ENCODE measurements at places on chromosomes 4 and X. TPM values are rescaled to one million over a fixed set of nuclear protein-coding genes. Genes with fewer than 3 reads are reported as not detected.

DNA sequence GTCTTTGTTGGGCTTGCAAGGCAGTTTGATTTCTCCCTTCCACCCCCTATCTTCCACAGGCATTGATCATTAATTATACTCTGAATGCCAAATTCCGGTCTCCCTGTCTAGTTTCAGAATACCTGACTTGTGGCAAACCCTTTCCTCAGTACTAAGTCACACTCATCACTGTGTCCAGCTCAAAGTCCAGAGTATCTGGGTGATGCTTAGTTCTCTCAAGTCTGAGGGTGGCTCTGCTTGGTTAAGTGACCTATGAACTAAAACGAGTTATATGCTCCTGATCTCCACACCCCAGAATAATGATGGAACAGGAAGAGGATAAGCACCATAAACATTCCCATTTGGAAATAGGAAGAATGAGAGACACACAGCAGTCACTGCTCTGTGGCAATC, 6.5 kb downstream of the SMIM9 start:
- no peak overlapping the region for H3K27ac ChIP-seq
- DNase-seq: no peak
- no peaks in the 10 kb centered on the region for H3K4me1 ChIP-seq
- H3K36me3 ChIP-seq: no peaks in the 10 kb centered on the region
- peaks cover 11% of the 10 kb centered on the region for H3K27me3 ChIP-seq
- no peak overlapping the region for H3K4me3 ChIP-seq

GRCh38 chrX:45598861-45599260, 398.2 kb upstream of the DIPK2B start:
- peak; percentile 77 for DNase-seq
- peak overlapping the region; percentile 88 for H3K27ac ChIP-seq
- H3K4me3 ChIP-seq: no peak overlapping the region
- peaks cover 55% of the 10 kb centered on the region for H3K4me1 ChIP-seq
- no peaks in the 10 kb centered on the region for H3K36me3 ChIP-seq

Gene NCAPG
- total RNA-seq: 19.7 TPM

DNA sequence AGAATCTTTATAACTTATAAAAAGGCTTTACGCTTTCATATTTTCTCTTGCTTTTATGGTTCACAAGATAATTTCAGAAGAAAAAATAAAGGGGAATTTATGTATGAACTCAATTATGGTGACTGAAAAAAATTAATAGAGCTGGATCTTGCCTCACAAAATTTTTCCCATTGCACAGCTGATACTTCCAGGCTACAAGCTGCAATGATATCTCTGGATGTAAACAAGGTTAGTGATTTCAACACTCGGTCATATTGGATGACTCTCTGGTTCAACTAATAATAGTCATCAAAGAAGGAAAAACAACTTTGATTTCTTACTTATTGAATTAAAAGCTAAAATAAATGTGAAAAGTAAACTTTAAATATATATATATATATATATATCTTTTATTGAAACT, 868.0 kb downstream of the FAT4 start:
- H3K27ac ChIP-seq: no peak overlapping the region
- H3K4me3 ChIP-seq: no peak overlapping the region
- no peak for DNase-seq
- no peaks in the 10 kb centered on the region for H3K4me1 ChIP-seq
- H3K27me3 ChIP-seq: no peaks in the 10 kb centered on the region
- H3K36me3 ChIP-seq: no peaks in the 10 kb centered on the region

Gene GAK
- total RNA-seq: 67.7 TPM

GRCh38 chrX:104195013-104195412, 28.8 kb downstream of the FAM199X start:
- H3K4me1 ChIP-seq: peaks cover 6% of the 10 kb centered on the region
- no peaks in the 10 kb centered on the region for H3K27me3 ChIP-seq
- DNase-seq: no peak
- no peak overlapping the region for H3K27ac ChIP-seq
- no peaks in the 10 kb centered on the region for H3K36me3 ChIP-seq
- H3K4me3 ChIP-seq: no peak overlapping the region

GRCh38 chrX:69503228-69503781, 821 bp upstream of the NALF2 start:
- no peak for DNase-seq
- no peaks in the 10 kb centered on the region for H3K4me1 ChIP-seq
- no peaks in the 10 kb centered on the region for H3K36me3 ChIP-seq
- H3K27me3 ChIP-seq: peaks cover 13% of the 10 kb centered on the region

- H3K27me3 ChIP-seq: no peaks in the 10 kb centered on the region
- no peak for DNase-seq
- H3K27ac ChIP-seq: no peak overlapping the region
- H3K4me3 ChIP-seq: no peak overlapping the region
Measured at GRCh38 chr4:20095805-20096541, 155.7 kb upstream of the SLIT2 start.

Gene IL2
- total RNA-seq: not detected

- H3K27ac ChIP-seq: peak overlapping the region; percentile 66
- peaks cover 18% of the 10 kb centered on the region for H3K4me1 ChIP-seq
- H3K27me3 ChIP-seq: peaks cover 5% of the 10 kb centered on the region
- peaks cover 4% of the 10 kb centered on the region for H3K36me3 ChIP-seq
- DNase-seq: peak; percentile 62
Measured at GRCh38 chr4:118712872-118713271, 27.7 kb downstream of the METTL14 start.

- H3K27me3 ChIP-seq: no peaks in the 10 kb centered on the region
- DNase-seq: no peak
- H3K27ac ChIP-seq: no peak overlapping the region
- H3K4me1 ChIP-seq: no peaks in the 10 kb centered on the region
- no peak overlapping the region for H3K4me3 ChIP-seq
Measured at GRCh38 chrX:28888416-28888815, 301.2 kb downstream of the IL1RAPL1 start.

Gene CSAG1
- total RNA-seq: not detected

All from HFFc6 (cell line).